ENCODE measurements at places on chromosomes 3 and 15. TPM values are rescaled to one million over a fixed set of nuclear protein-coding genes. Genes with fewer than 3 reads are reported as not detected.
A peak's percentile ranks its signal among the peaks of the same experiment; 100 is the strongest.

GRCh38 chr3:15728766-15729165, 69.0 kb downstream of the ANKRD28 start:
- DNase-seq: no peak

DNA sequence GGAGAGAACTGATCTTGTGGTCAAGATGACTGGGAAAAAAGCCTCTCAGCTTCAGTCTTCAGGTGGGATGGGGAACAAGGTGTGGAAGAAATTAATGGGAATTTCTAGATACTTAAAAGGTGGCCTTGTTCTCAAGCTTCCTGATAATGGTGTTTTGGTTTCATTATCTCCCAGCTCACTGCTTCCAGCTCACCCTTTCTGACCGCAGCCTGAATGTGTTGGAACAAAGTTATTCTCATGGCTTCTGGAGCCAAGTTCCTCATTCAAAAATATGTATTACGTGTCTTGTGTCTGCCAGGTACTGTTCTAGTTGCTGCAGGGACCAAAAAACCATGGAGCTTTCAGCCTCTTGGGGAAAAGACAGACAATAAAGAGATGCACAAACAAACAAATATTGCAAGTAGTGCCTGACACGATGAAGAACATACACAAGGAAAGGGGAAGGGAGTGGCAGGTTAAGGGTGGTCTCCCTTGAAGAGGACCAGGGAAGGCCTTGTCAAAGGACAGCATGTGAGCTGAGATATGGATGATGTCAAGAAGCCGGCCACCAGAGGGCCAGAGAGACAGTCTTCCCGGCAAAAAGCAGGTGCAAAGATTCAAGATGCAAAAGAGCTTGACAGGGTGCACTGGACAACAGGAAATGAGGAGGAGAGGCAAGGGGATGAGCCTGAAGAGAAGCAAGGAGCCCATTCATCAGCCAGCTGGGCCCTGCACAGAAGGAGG, 35.5 kb downstream of the ARRDC4 start:
- DNase-seq: peak; percentile 26

DNA sequence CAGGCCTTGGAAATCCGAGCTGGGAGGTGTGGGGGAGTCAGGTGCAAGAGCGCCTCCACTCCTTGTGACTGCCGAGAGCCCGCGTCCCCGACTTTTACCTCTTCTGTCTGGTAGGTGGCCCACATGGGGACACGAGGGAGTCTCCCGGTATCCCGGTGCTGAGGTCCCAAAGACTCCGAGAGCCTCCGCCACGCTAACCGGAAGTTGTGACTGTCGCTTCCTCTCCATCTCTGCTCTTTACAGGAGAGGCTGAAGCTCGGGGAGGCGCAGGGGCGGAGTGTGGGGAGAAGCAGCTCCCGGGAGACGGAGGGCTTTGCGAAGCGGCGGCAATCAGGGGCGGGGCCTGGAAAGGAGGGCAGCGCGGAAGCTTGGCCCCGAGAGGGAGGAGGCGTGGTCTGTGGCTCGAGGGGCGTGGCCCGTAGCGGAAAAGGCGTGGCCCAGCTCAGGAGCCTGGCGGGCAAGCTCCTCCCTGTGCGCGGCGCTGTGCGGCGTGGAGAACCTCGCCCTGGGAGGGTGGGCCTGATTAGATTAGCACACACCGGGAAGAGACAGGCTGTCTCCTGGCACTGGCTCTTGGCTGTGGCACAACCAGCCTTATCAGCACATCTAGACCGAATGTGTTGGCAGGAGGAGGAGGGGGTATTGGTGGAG, 143.9 kb downstream of the GABRB3 start:
- peak; percentile 68 for DNase-seq

DNA sequence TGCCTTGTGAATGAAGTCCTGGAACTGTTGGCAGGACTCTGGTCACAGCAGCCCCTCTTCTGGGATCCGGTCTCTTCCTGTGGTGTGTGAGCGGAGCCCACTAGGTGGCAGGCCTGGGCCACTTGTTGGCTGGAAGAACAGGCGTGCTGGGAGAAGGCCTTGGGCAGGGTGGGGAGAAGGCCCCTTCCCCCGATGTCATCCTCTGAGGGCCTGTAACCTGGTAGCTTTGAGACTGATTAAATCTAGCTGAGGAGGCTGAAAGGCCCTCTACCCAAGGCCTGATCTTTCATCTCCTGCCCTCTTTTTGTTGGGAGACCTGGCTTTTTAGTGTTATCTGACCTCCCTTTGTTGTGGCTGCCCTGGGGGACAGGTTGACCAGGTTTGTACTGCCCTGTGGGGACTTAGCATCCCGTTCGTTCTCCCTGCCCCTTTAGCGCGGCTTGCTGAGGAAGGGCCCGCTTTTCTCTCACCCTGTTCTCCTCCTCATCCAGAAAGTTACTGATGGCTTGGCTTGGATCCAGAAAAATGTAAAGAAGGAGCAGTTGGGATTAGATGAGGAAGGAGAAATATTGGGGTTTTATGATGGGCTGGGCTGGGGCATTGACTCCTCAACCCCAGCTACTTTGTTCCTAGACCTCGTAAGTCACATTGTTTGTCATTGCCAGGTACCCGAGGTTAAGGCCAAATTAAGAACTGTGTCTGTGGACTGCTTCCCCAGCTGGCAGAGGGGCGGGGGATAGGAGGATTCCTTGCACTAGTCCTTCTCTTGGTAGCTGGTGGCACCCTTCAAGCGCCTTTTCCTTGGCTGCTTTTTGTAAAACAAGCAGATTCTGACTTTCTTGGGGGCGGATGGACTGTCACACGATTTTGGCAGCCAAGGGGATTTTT, 48.5 kb downstream of the CHCHD6 start:
- peak; percentile 82 for DNase-seq

DNA sequence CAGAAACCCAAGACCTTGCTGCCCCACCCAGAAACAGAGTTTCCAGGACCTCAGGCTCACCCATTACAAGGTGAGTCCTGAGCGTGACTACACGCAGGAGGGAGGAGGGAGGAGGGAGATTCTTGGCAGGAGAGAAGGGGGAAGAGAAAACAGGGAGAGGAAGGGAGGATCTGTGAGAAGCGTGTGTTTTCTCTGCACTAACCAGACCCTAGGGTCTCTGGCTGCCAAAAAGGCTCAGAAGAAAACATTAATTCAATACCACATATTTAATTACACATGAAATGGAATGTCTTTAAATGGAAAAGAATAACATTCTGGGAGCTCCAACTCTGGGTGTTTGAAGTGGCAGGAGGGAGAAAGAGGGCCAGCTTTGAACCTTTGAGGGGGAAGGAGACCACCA, 309.0 kb downstream of the NTRK3 start:
- DNase-seq: peak; percentile 52

DNA sequence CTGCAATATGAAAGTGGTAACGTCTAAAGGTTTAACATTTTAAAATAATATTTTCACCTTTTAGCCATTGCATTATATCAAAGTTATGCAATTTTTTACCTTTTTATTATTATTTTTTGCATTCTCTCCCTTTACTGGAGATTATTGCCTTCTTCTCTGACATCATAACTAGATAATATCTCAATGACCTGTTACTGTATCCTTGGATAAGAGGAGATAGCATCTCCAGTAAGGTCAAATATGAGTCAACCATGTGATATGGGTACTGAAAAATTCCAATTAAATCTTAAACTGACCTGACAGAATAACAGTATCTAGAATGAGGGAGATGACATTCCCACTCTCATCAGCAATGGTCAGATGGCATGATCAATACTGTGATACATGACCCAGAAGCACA, 108.3 kb downstream of the ZBTB20 start:
- no peak for DNase-seq

- no peak for DNase-seq
Measured at GRCh38 chr3:66592927-66593625, 92.3 kb upstream of the LRIG1 start.

DNA sequence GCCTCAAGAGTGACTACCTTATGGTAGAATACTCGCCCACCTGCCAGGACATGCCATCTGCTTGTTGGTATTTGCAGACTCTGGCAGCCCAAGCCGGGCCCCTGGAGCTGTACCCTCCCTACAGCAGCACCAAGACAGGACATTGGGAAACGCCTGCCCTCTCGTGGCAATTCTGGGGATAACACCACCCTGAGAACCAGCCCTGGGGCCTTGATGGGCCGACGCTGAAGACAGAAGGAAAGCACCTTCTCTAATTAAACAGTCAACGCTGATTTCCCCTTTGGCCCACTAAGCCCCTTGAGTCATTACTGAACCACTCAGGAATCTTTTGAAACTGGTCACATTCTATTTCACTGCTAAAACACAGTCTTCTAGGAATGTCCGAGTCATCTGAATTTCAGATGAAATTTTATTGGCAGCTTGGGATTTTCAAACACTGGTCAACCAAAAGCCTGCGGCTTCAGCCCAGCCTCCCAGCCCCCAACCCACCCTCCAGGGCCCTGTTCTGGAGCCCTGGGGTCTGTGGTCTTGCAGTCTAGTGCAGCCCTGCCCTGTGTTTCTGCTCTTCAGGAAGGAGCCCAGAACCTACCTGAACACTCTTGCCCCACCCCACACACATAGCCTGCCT, 91.3 kb downstream of the TMEM266 start:
- DNase-seq: peak; percentile 82

GRCh38 chr3:160450846-160451245, 1.3 kb upstream of the TRIM59 start:
- no peak for DNase-seq

GRCh38 chr3:36538136-36538749, 157.9 kb downstream of the STAC start:
- DNase-seq: no peak

- no peak for DNase-seq
Measured at GRCh38 chr15:98753726-98754656, 105.7 kb downstream of the IGF1R start.

DNA sequence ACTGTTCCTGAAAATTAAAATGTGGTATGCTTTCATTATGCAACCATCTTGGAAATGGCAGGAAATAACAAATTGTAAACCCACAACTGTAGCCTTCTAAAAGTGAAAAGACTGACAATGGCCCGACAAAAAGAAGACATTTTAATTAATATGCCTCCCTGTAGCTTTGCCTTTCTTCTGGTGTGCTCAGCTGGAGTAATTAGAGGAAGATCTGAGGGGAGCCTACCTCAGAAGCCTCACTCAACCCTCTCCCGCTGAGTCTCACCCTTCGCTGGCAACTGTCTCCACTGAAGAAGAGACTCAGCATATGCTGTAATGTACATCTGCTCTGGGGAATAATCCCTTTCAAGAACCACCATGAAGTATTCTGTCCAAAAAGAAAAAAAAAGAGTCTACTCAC, 104.7 kb upstream of the SETMAR start:
- DNase-seq: no peak

DNA sequence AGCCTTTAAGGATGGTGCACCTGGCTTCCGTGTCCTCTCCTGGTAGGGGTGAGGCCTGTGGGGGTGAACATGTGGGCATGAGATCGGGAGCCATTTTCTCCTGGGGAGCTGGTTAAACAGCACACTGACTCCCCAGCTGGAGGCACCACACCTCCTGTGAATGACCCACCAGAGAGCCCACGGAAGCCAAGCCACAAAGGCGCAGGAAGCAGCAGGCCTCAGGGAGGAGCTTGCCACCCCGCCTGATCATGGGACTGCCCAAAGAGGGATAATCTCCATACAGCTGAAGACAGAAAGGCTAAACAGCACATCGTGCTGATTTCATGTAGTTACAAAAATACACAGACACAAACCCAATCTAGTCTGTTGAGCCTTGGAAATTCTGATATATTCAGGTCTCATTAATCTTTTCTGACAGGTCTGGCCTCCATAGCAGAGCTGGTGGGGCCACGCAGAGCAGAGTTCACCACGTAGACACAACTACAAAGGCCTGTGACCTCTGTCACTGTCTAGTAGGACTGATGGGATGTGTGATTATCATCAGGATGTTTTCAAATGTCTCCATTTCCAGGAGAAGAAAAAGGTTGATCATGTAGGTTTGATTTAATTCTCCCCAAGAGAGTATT, 75.2 kb downstream of the DUT start:
- no peak for DNase-seq

DNA sequence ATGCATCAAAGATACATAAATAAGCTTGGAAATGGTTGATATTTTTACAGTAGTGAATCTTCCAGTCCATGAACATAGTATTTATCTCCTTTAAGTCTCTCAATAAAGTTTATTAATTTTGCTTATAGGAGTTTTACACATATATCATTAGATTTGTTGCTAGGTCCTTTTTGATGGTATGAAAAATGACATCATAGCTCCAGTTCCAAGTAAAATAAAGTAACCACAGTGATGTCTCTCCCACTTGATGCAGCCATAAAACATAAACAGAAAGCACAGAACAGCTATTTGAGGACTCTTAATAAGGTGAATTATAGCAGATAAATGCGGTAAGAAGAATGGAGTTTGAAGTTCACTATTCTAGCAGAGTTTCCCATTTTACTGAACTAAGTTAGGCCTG, 20.8 kb downstream of the DMXL2 start:
- no peak for DNase-seq

The IL5RA gene
- total RNA-seq: 1.1 TPM

The TERC gene
- 2.1 TPM for total RNA-seq

The MYO5C gene
- 41.6 TPM for total RNA-seq

The CCR8 gene
- 0.19 TPM for total RNA-seq

The EEF1AKMT4 gene
- total RNA-seq: 2.8 TPM

The SLC28A1 gene
- 12.8 TPM for total RNA-seq

The BNC1 gene
- 0.38 TPM for total RNA-seq

The LIPC gene
- 9.9 TPM for total RNA-seq

The CCR3 gene
- not detected for total RNA-seq

The POLQ gene
- 0.35 TPM for total RNA-seq

The ADGRG7 gene
- not detected for total RNA-seq

All from kidney (tissue), 22 donors.